ENCODE measurements at places on chromosomes 7 and 10.

DNA sequence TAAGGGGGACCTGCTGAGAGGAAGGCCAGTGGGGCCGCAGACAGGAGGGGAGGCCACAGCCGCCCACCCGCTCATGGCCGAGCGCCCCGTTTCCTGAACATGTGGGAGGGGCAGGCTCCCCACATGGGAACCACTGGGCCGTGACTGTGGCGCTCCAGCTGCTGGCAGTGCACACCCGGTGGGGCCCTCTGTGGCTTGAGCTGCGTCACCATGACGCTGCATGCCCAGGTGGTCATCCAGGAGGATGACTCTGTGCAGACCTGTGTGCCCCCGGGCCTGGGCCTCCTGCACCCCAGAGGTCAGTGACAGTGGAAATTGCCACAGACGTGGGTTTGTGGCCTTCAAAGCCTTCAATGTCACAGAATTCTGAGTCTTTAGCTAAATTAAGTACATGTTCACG, 85.1 kb downstream of the MGMT start:
- DNase-seq, result no peak

DNA sequence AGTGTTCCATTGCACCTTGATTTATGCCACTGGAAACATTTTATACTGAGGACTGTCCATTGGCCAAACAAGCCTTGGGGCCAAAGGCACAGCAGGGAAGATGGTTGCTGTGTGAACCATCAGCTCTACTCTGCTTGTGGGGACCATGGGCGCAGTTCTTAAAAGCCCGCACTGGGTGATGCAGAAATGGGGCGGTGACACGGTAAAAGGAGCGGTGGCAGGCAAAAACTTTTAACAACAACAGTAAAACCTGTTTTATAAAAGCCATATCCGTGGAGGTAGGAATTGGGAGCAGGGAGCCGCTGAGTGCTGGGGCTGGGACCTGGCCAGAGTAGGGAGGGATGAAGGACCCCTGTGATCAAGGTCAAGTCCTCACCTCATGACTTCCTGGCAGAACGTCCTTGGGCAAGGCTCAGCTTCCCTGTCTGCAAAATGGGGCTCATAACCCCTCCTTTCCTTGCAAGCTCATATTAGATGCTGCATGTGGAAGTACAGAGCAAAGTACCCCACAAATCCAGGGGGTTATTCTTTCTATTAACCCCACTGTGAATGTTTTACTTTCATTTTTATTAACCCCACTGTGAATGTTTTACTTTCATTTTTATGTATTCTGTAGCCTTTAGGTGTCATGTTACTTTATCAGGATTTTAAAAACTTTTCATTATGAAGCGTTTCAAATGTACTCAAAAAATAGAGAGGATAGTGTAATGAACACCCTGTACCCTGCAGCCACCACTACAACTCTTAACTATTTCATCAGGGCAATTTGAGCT, 78.3 kb downstream of the GRK5 start:
- no peak for DNase-seq

DNA sequence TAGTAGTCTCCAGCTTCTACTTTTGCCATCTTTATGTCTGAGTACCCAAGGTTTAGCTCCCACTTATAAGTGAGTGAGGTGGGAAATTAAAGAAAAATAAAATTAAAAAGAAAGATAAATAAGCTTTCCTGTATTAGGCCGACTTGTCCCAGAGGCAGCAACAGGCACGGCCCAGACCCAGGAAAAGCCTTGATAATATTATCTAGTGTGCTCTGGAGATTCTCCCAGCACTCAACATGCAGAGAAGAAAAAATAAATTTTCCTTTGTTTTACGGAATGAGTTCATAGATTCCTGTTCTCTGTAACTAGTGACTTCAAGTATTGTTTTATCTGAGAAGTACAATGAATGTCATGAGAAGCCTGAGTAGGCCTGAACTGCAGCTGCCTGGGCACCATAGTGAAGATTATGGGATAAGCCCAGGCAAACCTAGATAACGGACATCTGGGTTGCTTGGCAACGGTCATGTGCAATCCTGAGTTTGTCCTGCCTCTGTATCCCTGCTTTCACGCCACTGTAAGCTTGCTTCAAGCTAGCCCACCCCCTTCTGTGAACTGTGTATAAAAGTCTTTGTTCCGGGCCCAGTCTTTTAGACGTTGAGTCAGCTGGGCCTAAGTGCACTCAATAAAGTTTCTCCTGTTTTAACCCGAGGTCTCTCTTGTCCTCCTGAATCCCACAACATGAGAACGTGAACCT, 6.4 kb downstream of the ATE1 start:
- DNase-seq, result no peak

- DNase-seq, result no peak
Measured at GRCh38 chr10:3126741-3127346, 45.7 kb downstream of the PITRM1 start.

DNA sequence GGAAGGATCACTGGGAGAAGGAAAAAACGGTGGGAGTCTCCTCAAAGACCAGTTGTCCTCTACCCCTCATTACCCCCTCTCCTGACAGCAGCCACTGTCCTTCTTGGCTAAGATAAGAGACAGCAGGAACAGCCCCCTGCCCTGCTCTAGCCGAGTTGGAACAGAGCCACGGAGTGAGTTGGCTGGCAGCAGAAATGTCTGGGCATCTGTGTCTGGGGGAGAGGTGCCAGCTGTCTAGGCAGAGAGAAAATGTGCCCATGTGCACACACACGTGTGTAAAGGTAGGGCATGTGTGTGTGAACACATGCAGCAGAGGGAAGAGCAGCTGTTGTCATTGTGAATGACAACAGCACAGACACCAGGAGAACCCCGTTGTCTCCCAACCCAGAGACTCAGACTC, 9.4 kb upstream of the HILPDA start:
- DNase-seq, result no peak

- no peak for DNase-seq
Measured at GRCh38 chr7:2272031-2272430, 30.0 kb downstream of the NUDT1 start.

DNA sequence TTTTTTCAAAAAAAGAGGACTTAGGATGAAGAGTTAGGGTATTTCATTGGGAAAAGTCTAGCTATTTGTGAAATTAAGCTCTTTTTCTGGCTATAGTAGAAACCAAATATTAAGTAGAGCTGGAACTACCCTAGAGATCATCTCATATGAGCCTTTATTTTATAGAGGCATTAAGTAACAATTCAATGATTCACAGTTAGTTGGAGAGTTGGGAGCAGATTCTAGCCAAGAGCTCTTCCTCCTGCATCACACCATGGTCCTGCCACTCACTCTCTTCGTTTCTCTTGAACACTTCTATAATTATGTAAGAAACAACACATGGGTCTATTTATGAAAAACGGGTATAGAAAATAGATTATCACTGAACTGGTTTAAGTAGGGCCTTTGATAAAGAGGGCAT, 76.1 kb upstream of the ANK3 start:
- DNase-seq, result no peak

DNA sequence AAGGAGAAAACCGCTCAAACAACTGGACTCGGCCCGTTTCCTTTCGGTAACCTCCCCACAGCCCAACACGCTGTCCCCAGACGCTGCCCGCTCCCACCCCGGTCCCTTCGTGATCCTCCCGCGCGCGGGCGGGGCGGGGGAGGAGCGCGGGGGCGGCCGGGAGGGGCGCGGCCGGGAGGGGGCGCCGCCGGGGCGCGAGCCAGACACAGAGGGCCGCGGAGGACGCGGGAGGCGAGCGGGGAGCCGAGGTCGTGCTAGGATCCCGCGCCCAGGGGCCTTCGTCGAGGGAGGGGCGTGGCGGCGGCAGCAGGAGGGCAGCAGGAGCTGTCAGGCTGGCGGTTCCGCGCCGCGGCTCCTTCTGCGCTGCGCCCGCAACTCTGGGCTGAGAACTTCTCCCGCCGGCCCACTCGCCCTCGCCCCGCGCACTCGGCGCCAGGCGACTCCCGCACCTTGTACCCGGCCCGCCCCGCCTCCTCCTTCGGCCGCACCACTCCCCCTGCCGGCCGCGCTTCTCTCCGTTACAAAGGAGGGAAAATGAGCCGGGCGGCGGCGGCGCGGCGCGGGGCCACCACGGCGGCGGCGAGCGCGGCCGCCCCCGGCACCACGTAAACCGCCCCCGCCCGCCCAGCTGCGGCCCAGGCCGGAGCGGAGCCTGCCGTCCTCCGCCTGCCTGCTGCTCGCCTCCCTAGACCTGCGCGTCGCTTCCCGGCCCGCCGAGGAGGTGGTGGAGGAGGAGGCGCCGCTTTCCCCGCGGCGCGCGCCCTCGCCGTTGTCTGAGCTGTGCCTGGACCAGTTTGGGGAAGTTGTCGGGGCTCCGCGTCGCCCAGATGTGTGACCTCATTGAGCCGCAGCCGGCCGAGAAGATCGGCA, at the start of gene CDK14:
Gene CDK14 (plus strand): TSS at position 521 of the 870 bp plus-strand sequence. CDS start 307 bp downstream, at position 828.
- DNase-seq, result peak; percentile 89

- DNase-seq, result no peak
Measured at GRCh38 chr10:105965141-105965540, 1199.4 kb downstream of the SORCS1 start.

GRCh38 chr10:82796510-82796909, 921.5 kb downstream of the NRG3 start:
- DNase-seq, result no peak

GRCh38 chr7:107799647-107800264, 3.3 kb downstream of the SLC26A3 start:
- DNase-seq, result no peak

DNA sequence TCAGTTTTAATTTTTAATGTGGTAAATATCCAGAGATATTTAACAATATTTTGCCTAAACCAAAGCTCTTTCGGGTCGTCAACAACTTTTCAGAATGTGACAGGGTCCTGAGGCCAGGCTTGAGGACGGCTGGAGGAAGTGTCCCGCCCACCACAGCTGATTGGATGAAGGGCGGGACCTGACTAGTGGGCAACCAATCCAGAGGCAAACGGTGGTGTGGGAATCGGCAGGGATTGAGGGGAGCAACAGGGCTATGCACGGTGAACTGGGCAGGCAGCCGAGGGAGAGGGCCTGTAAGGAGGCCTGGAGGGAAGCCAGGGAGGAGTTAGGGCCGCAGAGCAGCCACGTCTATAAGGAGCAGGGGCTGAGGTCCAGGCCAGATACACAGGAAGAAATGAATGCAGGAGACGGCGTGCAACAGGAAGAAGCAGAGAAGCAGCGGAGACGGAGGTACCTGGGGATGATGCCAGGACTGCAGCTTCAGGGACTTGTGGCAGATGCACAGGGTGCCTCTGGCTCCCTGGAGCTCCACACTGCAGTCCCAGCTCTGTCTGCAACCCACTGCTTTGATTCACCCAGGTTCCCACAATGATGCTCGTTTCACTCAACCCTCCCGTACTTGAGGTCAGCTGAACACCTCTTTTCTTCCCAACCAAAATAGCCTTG, 46.1 kb upstream of the ZMIZ1 start:
- DNase-seq, result peak; percentile 69

GRCh38 chr7:6533893-6534495, 17.3 kb downstream of the GRID2IP start:
- DNase-seq, result no peak

DNA sequence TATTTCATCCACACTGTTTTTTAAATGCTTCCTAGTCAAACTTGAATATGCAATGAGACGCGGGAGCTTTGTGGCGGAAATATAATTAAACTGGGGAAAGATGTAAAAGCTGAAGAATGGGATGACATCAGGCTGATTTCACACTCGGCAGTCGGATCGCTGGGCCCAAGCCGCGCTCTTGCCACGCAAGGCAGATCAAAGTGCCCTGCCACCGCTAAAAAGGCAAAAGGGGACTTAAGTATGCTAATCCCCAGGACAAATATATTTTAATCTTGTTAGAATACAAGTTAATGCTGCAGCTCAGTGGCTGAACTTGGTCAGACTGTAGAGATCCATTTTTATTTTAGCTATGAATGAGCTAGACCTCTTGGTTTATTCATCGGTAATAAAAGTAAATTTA, 13.8 kb downstream of the EN2 start:
- no peak for DNase-seq
